HCT116 (cell line): ENCODE measurements at places on chromosomes 2 and 18. TPM values are rescaled to one million over a fixed set of nuclear protein-coding genes. Genes with fewer than 3 reads are reported as not detected.

NAT8 gene
- not detected for total RNA-seq

PDE11A gene
- 0.61 TPM for total RNA-seq

FNDC4 gene
- 3.3 TPM for total RNA-seq

GRCh38 chr2:165692906-165693305 is 101.1 kb downstream of the GALNT3 start:
- no peak for DNase-seq
